ENCODE measurements at places on chromosomes 5 and 9. TPM values are rescaled to one million over a fixed set of nuclear protein-coding genes. Genes with fewer than 3 reads are reported as not detected.

Gene TGFBI
- total RNA-seq = 4.5 TPM

Gene PTPRD
- 0.63 TPM for total RNA-seq

Gene EIF4E1B
- not detected for total RNA-seq

Gene MED22
- total RNA-seq = 24.5 TPM

Gene AGXT2
- not detected for total RNA-seq

Gene GABRA1
- total RNA-seq = not detected

Gene C1QTNF3
- total RNA-seq = 1.1 TPM

Gene DMRTA1
- 1.5 TPM for total RNA-seq

Gene CYSRT1
- 1.3 TPM for total RNA-seq

- H3K36me3 ChIP-seq = no peaks in the 10 kb centered on the region
- H3K27ac ChIP-seq = no peak overlapping the region
- no peak overlapping the region for H3K4me3 ChIP-seq
- no peaks in the 10 kb centered on the region for H3K4me1 ChIP-seq
- no peak for DNase-seq
These were observed 71.8 kb upstream of the TAF11L2 start for GRCh38 chr5:17426104-17426749.

GRCh38 chr5:159017786-159018185, 81.9 kb downstream of the EBF1 start:
- no peak overlapping the region for H3K27ac ChIP-seq
- H3K36me3 ChIP-seq = no peaks in the 10 kb centered on the region
- DNase-seq = peak; percentile 60
- H3K4me3 ChIP-seq = no peak overlapping the region
- H3K27me3 ChIP-seq = no peaks in the 10 kb centered on the region

GRCh38 chr9:90331826-90332575, 310.6 kb downstream of the DIRAS2 start:
- no peaks in the 10 kb centered on the region for H3K4me1 ChIP-seq
- peaks cover 8% of the 10 kb centered on the region for H3K27me3 ChIP-seq
- no peaks in the 10 kb centered on the region for H3K36me3 ChIP-seq
- H3K4me3 ChIP-seq = no peak overlapping the region
- no peak for DNase-seq

DNA sequence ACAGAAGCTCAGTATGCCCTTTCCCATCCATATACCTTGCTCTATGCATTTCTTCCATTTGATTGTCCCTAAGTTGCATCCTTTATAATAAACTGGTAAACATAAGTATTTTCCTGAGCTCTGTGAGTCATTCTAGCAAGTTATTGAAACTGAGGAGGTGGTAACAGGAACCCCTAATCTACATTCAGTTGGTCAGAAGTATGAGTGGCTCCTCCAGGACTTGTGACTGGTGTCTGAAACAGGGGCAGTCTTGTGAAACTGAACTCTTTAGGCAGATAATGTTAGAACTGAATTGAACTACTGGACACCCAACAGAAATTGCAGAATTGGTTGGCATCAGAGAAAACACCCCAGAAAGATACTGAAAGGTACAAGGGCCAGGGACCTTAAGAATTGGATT, 133.1 kb upstream of the POU5F2 start:
- H3K4me1 ChIP-seq = 0 out of 2 replicates have a peak, but pooled peaks cover 6% of the 10 kb centered on the region
- H3K36me3 ChIP-seq = no peaks in the 10 kb centered on the region
- H3K4me3 ChIP-seq = no peak overlapping the region

DNA sequence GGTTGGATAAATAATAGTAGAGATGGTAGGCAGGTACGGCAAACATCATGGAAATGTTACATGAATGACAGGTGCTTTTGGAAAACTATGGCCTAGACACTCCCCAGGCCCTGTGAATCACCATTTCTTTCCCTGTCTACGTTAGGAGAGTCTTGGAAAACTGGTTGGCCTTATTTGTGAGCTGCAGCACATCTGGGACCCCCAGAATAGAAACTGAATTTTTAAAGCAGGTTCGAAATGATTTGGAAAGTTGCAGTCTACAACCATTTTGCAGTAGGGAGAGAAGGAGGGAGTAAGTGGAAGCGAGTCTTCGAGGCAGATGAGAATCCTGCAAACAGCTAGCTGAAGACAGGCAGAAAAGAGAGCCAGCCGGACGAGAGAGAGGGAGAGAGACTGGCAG, 13.0 kb downstream of the C1QTNF2 start:
- H3K36me3 ChIP-seq = no peaks in the 10 kb centered on the region
- no peak overlapping the region for H3K4me3 ChIP-seq
- H3K27ac ChIP-seq = no peak overlapping the region
- no peak for DNase-seq

- peak; percentile 52 for DNase-seq
- no peak overlapping the region for H3K27ac ChIP-seq
- H3K4me3 ChIP-seq = peak overlapping the region; percentile 40
- no peaks in the 10 kb centered on the region for H3K4me1 ChIP-seq
These were observed 1028.6 kb downstream of the CDH9 start for GRCh38 chr5:26009742-26010141.

- no peak overlapping the region for H3K27ac ChIP-seq
- peaks cover 5% of the 10 kb centered on the region for H3K4me1 ChIP-seq
- H3K27me3 ChIP-seq = no peaks in the 10 kb centered on the region
- no peak overlapping the region for H3K4me3 ChIP-seq
These were observed 13.6 kb upstream of the SHB start for GRCh38 chr9:38082446-38083287.

- no peak overlapping the region for H3K27ac ChIP-seq
- H3K4me1 ChIP-seq = no peaks in the 10 kb centered on the region
These were observed 14.4 kb upstream of the ORM1 start for GRCh38 chr9:114308361-114308950.

DNA sequence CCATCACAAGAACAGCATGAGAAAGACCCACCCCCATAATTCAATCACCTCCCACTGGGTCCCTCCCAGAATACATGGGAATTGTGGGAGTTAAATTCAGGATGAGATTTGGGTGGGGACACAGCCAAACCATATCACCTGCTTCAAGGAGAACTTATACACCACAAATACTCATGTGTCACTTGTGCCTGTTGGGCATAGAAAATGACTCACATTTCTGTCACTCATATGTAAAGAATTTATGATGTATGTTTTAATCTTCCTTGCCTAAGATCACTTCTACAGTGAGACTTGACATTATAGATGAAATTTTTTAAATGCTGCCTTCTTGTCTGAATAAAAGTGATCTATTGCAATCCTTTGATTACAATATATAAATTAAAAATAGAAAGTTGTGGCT, 23.0 kb upstream of the PRDM6 start:
- H3K4me1 ChIP-seq = no peaks in the 10 kb centered on the region
- no peak overlapping the region for H3K4me3 ChIP-seq
- no peaks in the 10 kb centered on the region for H3K27me3 ChIP-seq
- peak; percentile 55 for DNase-seq

- no peaks in the 10 kb centered on the region for H3K4me1 ChIP-seq
- H3K4me3 ChIP-seq = no peak overlapping the region
- no peaks in the 10 kb centered on the region for H3K36me3 ChIP-seq
- H3K27me3 ChIP-seq = no peaks in the 10 kb centered on the region
- no peak for DNase-seq
These were observed 170.7 kb downstream of the ZNF608 start for GRCh38 chr5:124575725-124576124.

DNA sequence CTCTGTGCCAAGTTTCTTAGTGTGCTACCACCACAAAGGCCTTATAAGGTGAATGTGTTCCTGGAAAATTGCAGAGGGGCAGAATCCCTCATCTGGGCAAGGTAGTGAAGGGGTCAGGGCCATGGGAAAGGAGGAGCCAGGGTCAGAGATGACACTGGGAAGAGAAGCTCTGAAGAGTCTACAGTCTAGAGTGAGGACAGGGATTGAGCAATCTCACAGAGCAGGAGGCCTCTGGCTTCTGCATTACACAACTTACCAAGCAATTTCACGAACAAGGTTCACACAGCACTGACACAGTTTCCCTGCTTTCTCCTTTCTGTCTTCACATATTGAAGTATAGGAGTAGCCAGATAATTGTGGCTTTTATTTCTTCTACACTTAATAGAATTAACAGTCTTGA, 24.5 kb upstream of the IDNK start:
- no peaks in the 10 kb centered on the region for H3K4me1 ChIP-seq
- no peaks in the 10 kb centered on the region for H3K36me3 ChIP-seq
- no peaks in the 10 kb centered on the region for H3K27me3 ChIP-seq

DNA sequence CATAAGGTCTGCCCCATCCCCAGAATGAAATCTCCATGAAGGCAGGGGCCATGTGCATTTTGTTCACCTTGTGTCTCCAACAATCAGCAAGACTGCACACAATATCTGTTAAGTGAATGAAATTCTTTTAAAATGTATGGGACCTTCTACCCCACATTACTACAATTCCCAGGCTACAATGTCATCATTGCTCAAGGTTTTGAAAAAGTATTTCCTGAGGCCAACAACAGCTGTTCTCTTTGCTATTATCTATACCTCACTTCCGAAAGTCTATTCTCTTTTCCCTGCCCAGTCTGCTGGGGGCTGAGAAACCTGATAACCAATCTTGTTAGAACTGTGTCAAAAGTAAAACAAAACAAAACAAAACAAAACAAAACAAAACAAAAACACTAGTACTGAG, 29.2 kb downstream of the HOMER1 start:
- H3K4me3 ChIP-seq = no peak overlapping the region
- no peak overlapping the region for H3K27ac ChIP-seq
- H3K36me3 ChIP-seq = no peaks in the 10 kb centered on the region
- peaks cover 7% of the 10 kb centered on the region for H3K4me1 ChIP-seq

- DNase-seq = no peak
- H3K4me1 ChIP-seq = no peaks in the 10 kb centered on the region
- H3K27ac ChIP-seq = no peak overlapping the region
These were observed 2387.0 kb downstream of the MAT2B start for GRCh38 chr5:165892383-165892782.

- no peak overlapping the region for H3K4me3 ChIP-seq
- no peaks in the 10 kb centered on the region for H3K27me3 ChIP-seq
- H3K27ac ChIP-seq = no peak overlapping the region
- DNase-seq = peak; percentile 46
These were observed 27.5 kb downstream of the SREK1 start for GRCh38 chr5:66171349-66172344.

DNA sequence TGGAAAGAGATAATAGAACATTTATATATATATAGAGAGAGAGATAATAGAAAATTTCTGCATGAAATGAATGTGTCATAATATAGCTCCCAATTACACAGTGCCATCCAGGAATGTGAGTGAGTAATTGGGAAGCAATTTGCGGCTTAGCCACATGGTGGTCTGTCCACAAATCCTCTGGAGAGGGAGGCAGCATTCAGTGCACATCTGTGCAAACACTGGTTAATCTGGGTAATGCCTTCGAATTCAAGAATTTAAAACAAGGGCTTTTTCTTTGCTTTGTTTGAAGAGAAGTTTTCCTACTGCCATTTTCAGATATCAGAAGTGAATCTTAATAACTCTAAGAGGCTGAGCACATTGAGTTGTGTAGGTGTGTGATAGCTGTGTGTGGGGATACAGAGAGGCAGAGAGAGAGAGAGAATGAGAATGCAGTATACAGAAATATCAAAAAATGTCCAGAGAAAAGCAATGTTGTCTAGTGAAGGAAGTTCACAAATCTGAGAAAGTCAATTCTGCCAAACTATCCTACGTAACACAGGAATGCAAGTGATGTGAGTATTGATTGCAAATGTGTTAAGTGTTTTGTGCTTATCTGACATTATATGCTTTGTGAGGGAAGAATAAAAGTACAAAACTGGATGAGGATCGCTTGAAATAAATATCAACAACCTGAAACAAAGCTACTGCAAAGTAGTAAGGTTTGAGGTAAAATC, 134.6 kb downstream of the EDIL3 start:
- H3K27me3 ChIP-seq = no peaks in the 10 kb centered on the region
- peak overlapping the region; percentile 58 for H3K27ac ChIP-seq
- DNase-seq = peak; percentile 84
- H3K4me1 ChIP-seq = peaks cover 54% of the 10 kb centered on the region

GRCh38 chr9:7560669-7561305, 238.8 kb downstream of the DMAC1 start:
- H3K4me3 ChIP-seq = no peak overlapping the region
- H3K36me3 ChIP-seq = no peaks in the 10 kb centered on the region
- no peak for DNase-seq
- no peaks in the 10 kb centered on the region for H3K27me3 ChIP-seq
- no peaks in the 10 kb centered on the region for H3K4me1 ChIP-seq
- no peak overlapping the region for H3K27ac ChIP-seq

GRCh38 chr9:37944266-37944650, 40.3 kb upstream of the SLC25A51 start:
- DNase-seq = no peak
- H3K27ac ChIP-seq = peak overlapping the region; percentile 87
- H3K4me3 ChIP-seq = no peak overlapping the region
- peaks cover 50% of the 10 kb centered on the region for H3K36me3 ChIP-seq
- no peaks in the 10 kb centered on the region for H3K27me3 ChIP-seq

- H3K36me3 ChIP-seq = no peaks in the 10 kb centered on the region
- H3K4me1 ChIP-seq = peaks cover 10% of the 10 kb centered on the region
These were observed 102.7 kb upstream of the IER5L start for GRCh38 chr9:129280623-129281271.

DNA sequence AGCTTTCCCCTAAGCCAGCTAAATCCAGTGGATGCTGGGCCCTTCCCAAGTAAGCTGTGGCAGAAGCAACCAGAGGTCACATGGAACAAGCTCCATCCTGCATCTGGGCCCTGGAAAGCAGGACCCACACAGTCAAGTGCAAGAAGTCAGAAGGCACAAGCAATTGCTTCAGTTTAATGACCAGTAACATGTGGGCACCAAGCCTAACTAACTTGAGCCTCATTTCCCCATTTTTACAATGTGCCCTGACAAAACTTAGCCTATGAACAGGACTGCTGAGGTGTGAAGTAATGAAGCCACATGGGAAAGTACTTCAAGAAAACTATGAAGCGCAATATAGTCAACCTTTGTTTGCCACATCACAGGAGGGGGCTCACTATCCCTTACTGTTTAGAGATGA, 90.5 kb downstream of the TLE1 start:
- H3K27ac ChIP-seq = no peak overlapping the region
- peaks cover 28% of the 10 kb centered on the region for H3K4me1 ChIP-seq
- no peak overlapping the region for H3K4me3 ChIP-seq
- H3K36me3 ChIP-seq = peaks cover 13% of the 10 kb centered on the region
- no peak for DNase-seq

DNA sequence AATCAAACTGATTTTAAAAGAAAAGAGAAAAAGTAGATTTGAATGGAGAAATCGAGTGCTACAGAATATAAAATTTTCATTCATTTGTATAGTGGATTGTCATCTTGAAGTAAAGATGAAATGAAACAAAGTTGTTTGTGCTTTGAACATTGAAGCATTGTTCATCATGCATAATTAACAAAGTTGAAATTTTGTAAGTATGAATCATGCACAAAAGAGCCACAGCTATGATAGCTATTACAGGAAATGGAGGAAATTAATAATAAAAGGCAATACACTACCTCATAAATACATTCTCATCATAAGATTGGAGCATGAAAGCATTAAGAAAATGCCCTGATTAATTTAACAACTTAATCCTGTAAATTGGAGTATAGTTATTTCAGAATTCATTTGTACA, 153.4 kb upstream of the TLX3 start:
- H3K27me3 ChIP-seq = no peaks in the 10 kb centered on the region
- no peaks in the 10 kb centered on the region for H3K4me1 ChIP-seq
- peak; percentile 31 for DNase-seq

- H3K36me3 ChIP-seq = no peaks in the 10 kb centered on the region
- H3K27ac ChIP-seq = no peak overlapping the region
- H3K4me1 ChIP-seq = no peaks in the 10 kb centered on the region
- no peaks in the 10 kb centered on the region for H3K27me3 ChIP-seq
- H3K4me3 ChIP-seq = no peak overlapping the region
- DNase-seq = no peak
These were observed 917.6 kb downstream of the TLE4 start for GRCh38 chr9:80489329-80489728.
